Stimulated activated CD8-positive, alpha-beta memory T cell treated with anti-CD3 and anti-CD28 coated beads, Interleukin-15, amount 100 ng/mL, for 48 hours (primary cell): ENCODE measurements at places on chromosomes 11 and 22.

GRCh38 chr22:29331658-29332300 is 16.3 kb upstream of the RASL10A start:
- DNase-seq = no peak

GRCh38 chr11:33258631-33259205 is 1.5 kb downstream of the HIPK3 start:
- DNase-seq = no peak

DNA sequence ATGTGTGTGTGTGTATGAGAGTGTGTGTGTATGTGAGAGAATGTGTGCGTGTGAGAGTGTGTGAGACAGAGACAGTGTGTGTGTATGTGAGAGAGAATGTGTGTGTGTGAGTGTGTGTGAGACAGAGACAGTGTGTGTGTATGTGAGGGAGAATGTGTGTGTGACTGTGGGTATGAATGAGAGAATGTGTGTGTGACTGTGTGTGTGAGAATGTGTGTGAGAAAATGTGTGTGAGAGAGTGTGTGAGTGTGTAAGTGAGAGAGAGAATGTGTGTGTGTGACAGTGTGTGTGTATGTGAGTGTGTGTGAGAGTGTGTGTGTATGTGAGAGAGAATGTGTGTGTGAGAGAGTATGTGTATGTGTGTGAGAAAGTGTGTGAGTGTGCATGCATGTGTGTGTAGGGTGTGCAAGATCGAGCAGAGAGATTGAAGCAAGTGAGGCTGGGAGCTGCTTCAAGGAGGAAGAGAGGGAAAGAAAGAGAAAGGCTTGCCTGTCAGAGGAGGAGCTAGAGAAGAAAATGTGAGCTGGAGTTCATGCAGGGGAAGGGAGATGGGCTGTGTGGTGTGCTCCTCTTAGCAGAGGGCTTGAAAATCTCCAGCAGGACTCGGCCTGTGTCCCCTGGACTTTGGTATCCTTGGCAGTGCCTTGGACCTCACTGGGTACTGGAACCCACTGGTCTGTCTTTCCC is 27.7 kb upstream of the TP53I11 start:
- no peak for DNase-seq

DNA sequence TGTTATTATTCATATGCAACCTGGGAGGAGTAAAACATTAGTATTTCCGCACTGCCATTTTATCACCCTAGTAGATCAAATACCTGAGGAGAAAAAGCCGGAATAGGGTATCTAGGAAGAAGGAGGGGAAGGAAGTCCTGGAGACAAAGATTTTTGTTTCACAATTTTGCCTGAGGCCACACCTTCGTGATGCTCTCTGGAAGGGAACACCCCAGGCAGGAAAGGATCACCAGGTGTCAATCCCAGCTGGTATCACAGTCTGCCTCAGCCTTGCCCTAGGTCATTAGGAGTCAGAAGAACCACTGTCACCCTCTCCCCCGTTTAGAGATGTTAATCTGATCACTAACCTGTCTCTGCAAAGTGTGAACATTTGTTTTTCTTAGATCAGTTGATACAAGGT is 35.4 kb upstream of the IGSF9B start:
- no peak for DNase-seq

- no peak for DNase-seq
Observed at GRCh38 chr22:30947173-30947815, 21.3 kb downstream of the MORC2 start.

DNA sequence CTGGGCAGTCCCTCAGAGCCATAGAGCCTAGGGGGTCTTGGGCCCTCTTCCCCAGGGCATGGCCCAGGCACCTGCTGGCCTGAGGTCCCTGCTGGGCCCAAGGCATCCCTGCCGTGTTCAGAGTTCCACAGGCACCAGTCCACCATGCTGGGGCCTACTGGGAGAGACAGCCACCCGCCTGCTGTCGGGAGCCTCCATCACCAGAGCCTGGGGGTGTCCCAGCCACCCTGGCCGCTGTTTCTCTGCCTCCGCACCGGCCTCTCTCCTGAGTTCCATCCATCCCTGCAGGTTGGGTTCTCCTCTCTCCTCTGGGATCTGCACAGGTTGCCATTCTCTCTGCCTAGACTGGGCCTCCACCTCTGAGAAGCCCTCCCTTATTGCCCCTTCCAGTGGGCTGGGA is 68.6 kb downstream of the KCNQ1 start:
- no peak for DNase-seq
